ENCODE measurements at places on chromosomes 7 and 10.

DNA sequence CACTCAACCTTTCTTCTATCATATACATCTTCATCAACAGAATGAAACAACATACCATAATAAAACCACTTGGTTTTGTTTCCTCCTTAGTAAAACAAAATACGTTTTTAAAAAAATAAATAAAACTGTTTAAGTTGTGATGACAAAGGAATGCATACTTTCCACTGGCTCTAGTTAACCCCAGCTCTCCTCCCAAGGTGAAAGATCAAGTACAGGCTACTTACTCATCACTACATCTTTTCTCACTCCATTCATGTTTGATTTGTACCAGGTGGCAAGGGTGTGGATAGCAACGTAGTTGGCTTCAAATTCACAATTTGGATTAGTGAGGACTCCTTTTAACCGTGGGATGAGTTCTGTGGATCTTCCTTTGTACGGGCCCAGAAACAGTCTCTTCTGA is 14.7 kb downstream of the OGA start:
- no peak for DNase-seq

DNA sequence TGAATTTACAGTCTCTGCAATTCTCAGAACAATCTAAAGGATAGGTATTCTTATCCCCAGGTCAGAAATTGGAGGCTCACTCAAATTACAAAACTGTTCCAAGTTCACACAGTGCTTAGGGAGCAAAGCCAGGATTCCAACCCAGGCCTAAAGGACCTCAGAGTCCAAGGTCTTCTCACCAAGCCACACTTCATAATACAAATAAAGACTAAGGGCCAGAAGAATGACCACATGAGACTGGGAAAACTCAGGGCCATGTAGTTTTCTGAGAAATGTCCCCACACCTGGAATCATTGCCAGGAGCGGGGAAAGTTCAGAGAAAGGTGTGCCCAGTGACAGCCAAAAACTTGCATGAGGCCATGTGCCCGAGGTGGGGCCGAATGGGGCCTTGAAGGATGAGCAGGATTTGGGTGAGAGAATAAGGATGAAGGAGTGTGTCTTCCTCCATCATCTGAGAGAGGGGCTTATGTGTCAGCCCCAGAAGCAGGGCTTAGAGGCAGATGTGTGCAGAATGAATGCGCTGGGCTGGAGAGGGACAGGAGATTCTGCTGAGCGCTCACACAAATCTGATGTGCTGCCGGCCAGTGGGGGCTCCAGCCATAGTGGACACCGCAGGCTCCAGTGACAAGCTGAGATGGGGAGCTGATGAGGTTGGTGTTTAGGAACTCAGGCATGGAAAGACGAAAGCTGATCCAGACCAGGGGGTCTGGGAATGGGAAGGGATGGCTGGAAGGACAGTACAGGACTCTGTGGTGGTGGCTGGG is 35.9 kb downstream of the BLNK start:
- DNase-seq: no peak

DNA sequence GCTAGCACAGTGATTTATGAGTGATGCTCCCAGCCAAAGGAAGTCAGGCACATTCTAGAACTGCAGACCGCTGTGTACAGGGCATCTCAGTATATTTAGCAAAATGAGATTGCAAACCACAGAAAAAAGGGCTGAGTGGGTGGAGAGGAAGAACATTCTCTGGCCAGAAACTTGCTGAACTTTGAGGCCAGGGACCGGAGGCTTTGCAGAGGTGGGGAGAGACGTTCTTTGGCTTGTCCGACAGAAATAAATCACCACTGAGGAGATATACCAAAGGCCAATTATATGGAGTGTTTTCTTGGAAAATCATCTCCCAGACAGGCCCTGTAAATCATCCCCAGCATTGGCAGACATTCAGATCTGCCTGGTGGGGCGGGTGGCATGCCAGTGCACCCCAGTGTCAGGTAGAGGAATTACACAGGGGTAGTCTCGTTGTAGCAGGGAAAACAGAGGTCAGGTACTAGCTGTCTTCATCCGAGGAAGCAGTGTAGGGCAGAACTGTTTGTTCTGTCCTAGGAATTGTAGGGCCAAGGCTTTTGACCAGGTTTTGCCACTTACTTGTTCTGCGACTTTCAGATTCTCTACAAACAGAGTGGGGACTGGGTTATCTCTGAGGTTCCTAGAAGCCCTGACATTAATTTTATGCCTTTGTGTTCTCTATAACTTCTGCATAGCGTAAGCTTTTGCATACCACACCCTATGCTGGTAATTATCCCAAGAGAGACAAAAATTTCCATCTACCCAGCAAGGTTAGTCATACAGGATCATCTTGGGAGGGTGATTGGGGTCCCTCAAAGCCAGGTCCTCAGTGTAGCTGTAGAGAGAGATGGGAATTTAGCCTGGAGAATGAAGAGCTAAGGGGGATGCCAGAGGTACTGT is 655.6 kb downstream of the LRMDA start:
- peak; percentile 59 for DNase-seq

DNA sequence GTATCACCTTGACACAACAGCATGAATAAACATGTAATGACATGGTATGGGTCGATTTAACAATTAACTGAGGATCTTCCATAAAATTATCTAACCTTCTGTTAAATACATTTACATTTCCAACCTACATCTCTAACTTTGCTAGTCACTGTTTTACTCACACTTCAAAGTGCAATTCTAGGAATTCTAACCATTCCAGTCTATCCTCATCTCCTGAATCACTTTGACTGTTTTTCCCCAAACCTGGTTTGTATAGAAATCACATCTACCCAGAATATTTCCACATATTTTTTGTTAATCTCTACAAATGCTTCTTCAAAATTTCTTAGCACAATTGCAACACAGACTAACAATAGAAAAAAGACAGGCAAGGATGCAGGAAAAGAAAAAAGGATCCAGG is 6.2 kb downstream of the ABI1 start:
- no peak for DNase-seq

GRCh38 chr10:133257489-133258065 is 19.1 kb downstream of the ADAM8 start:
- DNase-seq: peak; percentile 65

GRCh38 chr7:15755061-15755460 is 68.6 kb upstream of the MEOX2 start:
- no peak for DNase-seq

GRCh38 chr7:158395780-158396278 is 191.8 kb downstream of the PTPRN2 start:
- no peak for DNase-seq

GRCh38 chr7:55457801-55458200 is 92.7 kb downstream of the LANCL2 start:
- DNase-seq: no peak

GRCh38 chr7:117036053-117036669 is 82.9 kb downstream of the ST7 start:
- no peak for DNase-seq

- no peak for DNase-seq
Observed at GRCh38 chr10:20955355-20955893, 58.3 kb upstream of the NEBL start.

GRCh38 chr7:70322856-70323255 is 724.6 kb downstream of the AUTS2 start:
- DNase-seq: peak; percentile 57

- no peak for DNase-seq
Observed at GRCh38 chr10:124916098-124916584, 25.8 kb upstream of the ZRANB1 start.

Data from WERI-Rb-1 (cell line).